ENCODE measurements at places on chromosomes 4 and X.

DNA sequence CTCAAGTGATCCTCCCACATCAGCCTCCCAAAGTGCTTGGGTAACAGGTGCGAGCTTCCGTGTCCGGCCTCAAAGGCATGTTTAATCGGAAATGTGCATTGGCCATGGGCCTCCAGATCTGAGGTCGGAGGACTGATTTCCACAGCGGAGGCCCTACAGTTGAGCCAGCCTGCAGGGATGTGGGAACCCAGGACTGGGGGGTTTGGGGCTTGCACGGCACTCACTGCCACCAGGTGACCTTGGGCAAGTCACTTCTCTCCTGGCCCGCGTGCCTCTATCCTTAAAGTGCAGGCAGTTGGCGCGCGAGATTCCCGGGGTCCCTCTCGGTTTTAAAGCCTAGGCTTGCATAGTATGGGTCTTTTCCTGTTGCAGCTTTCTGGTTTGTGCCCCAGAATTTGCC, 18.3 kb upstream of the WFS1 start:
- DNase-seq = no peak

DNA sequence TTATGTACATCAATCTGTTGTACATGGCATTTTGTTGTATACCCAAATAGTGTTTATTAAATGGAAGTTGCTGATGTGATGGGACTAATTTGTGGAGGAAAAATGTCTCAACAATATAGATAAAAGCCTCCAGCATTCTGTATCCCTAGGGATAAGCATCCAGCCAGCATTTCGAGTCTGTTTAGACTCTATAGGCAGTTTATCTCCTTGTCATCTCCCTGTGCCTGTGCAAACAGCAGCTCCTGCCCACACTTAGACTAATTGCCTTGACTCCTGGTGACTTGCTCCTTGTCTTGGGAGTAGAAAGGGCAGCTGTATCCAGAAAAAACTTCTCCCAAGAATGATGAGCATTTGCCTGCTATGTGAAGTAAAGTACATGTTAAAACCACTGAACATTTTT, 83.8 kb downstream of the DOCK11 start:
- DNase-seq = no peak

DNA sequence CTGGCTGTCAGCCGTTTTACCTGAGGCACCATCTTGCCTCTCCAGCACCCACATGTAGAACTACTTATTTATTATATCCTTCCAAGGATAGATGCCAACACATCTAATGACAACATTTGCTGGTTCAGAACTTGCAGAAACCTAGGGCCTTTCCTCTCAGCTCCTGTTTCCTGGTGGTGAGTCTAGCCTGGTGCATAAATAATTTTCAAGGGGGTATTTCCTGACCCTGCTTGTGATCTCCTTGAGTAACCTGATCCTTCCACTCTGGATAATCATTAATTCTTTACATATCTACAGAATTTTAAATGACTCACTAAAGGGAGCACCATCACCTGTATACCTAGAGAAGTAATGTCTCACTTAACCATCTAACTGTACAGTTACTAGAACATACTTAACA, 153.4 kb downstream of the PPARGC1A start:
- DNase-seq = no peak

DNA sequence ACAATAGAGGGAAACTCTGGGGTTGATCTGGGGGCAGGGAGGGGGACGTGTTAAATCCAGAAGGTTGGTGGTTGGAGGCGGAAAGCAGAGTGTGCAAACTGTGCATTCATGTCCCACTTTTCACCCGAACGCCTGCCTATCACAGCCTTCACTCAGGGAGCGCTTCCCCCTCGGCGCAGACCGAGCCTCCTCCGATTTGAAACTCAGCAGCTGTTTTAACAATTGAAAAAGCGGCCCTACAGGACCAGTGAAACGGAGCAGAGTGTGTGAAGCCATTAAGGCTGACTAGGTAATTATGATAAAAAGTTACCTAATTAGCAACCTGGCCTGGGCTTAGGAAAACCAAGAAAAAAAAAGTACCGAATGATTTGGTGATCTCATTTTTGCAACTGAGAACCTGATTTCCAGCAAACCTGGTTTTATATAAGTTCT, 685 bp upstream of the NDNF start:
- DNase-seq = no peak

GRCh38 chr4:125838924-125839323, 524.2 kb downstream of the FAT4 start:
- DNase-seq = no peak

DNA sequence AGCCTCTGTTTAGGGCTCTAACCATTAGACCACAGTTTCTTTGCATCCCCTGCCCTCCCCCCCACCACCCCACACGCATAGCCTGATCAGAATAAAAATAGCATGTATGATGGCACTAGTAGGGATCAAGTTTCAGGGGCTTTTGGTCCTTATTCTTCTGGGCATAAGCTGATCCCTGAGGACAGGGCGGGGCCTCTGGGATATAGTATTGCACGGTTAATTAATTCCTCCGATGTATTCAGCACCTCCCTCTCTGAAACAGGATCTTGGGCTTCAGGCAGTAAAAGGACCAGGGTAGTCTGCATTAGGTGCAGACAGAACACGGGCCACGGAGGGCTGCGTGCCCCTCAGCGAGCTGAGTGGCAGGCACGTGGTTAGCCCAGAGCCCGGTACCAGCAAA, 57.1 kb downstream of the ELF4 start:
- DNase-seq = no peak

DNA sequence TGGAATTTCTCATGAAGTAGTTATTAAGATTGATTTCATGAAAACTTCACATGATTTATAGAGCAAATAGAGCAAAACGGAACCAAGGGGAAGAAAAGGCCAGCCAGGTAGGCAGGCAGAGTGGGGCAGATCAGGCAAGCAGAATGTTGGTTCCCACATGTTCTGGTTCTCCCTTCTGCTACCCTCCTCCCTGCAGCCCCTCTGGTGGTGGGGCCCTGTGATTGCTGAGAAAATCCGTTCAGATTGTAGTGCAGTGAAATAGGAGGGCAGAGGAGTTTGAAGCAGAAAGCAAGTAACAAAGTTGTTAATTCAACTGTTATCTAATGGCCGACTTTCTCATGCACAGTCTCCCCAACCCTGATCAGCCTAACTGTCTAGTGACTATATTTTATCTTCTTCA, 185.3 kb downstream of the MID1IP1 start:
- no peak for DNase-seq

DNA sequence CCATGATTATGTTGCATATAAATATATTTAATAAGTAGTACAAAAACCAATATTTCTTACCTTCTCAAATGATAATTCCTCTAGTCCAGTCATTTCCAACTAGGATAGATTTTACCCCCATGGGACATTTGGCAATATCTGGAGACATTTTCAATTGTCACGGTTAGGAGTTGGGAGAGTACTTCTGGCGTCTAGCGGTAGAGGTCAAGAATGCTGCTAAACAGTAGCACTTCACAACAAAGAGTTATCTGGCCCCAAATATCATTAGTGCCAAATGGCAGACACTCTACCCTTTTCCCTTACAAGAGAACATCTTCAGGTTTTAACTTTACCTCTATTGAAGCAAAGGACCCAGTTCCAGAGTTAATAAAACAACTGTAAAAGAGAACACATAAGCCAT, 168.1 kb downstream of the FAT4 start:
- no peak for DNase-seq

- no peak for DNase-seq
Measured at GRCh38 chr4:682490-683172, 6.3 kb downstream of the SLC49A3 start.

DNA sequence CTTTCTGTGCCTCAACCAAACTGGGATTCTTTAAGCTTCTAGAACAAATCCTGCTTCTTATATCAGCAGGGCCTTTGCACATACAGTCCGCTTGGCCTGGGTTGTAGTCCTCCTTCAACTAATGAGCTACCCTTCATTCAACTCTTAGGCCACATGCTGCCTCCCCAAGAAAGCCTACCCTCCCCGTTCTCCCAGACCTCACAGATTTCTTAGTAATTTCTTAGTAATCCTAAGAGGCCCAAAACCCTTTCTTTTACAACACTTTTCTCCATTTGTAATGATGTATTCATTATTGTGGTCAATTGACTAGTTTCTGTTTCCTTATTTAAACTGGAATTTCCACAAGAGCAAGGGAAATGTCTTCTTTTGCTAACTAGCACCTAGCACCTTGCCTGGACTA, 233.1 kb downstream of the PPP1R2C start:
- no peak for DNase-seq

GRCh38 chrX:53732797-53733196, 46.3 kb upstream of the HUWE1 start:
- DNase-seq = no peak

- DNase-seq = no peak
Measured at GRCh38 chrX:33273535-33273934, 62.2 kb upstream of the DMD start.

DNA sequence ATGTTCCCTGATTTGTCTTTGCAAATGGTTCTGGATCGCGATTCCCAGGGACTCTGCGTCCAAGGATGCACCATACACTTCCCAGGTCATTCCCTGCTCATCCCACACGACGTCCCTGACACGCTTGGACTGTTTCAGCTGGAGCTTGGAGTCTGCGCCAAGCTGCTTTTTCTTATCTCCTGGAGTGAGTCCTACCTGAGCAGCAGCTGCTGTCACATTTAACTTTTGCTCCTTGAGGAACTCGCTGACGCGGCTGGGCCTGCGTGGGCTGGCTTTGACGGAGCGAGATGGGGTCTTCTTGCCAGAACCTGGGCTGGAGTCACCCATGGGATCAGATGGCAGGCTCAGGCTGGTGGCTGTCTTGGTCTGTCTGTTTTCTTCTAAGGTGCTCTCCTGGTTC, 59.6 kb downstream of the GPRIN3 start:
- no peak for DNase-seq

DNA sequence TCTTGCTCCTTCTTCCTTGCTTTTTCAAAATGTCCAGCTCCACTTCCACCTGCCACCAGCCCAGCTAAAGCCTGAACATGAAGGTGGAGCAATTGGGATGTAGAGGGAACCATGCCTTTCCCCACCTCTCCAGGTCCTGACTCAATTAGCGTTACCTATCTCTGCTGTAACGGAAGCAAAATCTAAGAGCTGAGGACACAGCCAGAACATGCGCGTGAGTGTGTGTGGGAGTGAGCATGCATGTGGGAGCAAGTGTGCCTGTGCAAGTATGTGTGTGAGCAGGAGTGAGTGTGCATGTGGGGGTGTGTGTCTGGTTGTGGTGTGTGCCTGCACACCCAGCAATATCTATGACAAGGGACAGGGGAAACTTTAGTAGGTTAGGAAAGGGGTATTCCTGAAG, 364.5 kb downstream of the MID1IP1 start:
- DNase-seq = no peak

DNA sequence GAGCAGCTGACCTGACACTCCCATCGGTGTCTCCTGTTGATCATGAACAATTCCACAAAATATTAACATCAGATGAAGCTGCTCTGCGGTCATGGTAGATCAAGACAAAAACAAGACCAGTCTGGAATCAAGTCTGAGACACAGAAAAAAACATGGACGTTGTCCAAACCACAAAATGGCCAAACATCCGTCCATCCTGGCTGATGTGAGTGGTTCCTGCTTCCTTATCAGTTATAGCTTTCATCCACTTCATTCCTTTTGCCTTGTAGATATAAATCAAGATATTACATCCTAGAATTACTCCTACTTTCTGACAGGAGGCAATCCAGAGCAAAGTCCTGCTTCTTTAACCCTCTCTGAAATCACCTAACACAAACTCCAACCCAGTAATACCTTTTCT, 28.8 kb upstream of the PCSK1N start:
- DNase-seq = no peak

GRCh38 chr4:143286701-143287571, 49.7 kb upstream of the GAB1 start:
- DNase-seq = no peak

- DNase-seq = no peak
Measured at GRCh38 chr4:106245176-106245575, 70.8 kb downstream of the TBCK start.

DNA sequence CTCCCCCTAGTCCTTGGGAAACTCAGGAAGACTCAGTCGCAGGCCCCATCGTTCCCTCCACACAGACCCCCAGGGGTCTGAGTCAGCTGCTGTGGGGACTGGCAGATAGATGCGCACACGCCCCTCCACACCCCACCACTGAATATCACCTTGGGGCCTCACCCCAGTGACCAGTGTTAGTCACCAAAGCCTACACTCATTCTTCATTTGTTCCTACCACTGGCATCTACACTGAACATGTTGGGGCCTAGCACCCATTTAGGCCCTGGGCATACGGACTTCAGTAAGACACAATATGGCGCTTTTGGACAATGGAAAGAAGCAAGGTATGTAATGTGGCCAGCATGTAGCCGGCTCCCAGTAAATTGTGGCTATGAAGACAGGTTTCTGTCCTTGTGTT, 154.1 kb upstream of the PJA1 start:
- no peak for DNase-seq

DNA sequence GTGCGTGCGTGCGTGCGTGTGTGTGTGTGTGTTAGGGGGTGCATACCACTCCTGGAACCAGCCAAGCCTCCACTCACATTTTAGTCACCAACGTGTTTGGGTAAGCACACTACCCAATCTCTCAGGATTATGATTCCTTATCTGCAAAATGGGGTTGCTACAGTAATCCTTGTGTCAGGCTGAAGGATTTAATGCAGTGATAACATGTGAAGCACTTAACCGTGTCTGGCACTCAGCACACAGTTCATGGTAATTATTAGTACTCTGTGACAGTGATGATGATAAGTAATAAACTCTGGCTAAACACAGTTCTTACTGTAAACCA, 57.3 kb downstream of the CLDN22 start:
- no peak for DNase-seq

DNA sequence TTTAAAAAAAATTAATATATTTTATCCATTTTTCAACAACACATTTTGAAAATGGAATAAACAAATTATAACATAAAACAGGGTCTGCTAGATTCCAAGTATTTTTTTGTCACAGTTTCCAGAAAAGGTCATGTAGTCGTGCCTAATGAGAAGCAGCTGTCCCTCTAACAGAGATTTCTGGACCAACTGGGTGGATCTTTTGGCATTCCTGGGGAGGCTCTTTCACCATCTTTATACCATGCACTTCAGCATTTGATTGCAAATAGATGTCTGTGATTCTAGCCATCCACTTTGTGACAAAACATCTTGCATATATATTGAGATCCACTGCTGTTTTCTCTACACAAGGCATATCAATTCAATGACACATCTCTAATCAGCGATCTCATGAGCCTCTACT, 210.7 kb upstream of the LDB2 start:
- no peak for DNase-seq

DNA sequence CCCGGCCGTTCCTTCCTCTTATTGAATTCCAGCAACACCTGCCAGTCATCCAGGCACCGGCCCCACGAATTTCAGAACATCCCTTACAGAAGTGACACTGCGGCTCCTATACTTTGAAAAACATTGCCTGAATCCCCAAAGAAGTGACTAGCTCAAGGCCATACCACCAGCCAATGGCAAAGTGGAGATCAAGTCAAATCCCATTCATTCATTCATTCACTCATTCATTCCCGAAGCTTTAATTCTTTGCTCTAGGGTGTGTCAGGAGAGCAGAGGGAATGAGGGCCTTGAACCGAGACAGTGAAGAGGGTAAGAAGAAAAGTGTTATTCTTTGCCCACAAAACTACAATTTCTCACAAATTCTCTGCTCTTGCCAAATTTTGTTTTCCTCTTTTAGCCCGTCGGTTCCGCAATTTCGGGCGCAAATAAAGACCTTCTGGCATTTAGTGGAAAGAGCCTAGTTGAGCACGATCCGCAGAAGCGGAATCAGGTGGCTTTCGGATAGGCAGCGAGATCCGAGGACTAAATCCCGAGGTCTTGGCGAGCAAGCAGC, 824 bp upstream of the HMGB3 start:
- DNase-seq = no peak

All from SIG-M5 (cell line).